ENCODE measurements at places on chromosomes 13 and 19.

DNA sequence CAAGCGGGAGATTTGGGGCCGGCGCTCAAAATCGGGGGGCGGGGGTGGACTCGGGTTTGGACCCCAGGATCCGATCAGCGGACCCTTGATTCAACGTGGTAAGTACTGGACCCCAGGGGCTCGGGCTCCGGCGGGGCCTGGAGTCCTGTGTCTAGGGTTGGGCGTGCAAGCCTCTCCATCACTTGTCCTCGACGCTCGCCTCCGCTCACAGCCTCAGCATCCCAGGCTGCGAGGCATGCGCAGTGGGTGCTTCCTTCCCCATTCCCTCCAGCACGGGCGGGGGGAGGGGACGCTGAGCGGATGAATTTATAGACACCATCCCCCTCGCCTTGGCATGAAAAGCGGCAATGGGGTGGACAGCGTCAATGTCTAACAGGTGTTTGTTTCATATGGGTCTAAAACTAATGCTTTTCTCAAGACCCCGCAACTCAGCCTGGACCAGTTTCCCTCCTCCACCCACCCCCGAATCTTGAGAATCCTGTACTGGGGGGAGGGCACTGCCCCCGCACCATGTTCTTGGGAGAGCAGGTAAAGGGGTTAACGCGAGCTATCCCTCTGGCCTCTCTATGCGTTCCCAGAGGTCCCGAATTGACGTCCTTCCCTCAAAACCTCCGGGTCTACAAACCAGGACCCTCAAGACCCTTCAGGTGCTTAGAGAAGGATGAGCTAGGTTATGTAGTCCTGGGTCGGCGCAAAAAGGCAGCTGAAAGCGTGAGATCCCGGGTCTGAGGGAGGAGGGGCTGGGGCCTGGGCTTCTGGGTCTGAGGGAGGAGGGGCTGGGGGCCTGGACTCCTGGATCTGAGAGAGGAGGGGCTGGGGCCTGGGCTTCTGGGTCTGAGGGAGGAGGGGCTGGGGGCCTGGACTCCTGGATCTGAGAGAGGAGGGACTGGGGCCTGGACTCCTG is 579 bp downstream of the CPT1C start:
- peak; percentile 66 for DNase-seq

DNA sequence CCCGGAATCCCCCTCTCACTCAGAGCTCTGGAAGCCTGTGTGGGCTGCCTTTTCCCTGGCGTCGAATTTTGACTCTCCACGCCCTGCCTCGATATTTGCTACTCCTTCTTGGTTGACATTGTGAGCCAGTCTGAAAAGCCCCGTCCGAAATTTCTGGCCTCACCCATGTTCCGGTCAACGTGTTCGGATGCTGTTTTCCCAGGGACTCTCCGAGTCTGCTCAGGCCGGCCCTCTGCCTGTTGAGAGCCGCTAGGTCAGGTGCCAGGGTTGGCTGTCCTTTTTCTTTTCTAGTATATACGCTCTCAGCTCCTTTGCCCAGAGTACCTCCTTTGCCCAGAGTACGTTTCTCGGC is 6.8 kb upstream of the DGKH start:
- DNase-seq = no peak

DNA sequence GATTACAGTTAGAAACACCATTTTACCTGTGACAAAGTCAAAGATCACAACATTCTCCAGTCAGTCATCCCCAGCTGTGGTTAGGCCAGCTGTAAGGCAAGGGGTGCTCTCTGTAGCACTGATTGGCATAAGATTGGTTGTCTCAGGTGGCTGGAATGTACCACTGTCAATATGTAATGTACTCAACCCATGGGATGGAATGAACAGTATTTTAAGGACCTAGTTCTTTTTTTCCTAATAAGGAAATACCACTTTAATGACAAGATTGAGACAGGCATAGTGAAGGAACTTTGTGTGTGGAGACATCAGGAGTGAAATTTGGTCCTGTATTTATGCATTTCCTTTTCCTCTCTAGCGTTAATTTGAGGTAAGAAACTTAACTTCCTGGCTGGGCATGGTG is 310.7 kb downstream of the ITGBL1 start:
- DNase-seq = no peak

DNA sequence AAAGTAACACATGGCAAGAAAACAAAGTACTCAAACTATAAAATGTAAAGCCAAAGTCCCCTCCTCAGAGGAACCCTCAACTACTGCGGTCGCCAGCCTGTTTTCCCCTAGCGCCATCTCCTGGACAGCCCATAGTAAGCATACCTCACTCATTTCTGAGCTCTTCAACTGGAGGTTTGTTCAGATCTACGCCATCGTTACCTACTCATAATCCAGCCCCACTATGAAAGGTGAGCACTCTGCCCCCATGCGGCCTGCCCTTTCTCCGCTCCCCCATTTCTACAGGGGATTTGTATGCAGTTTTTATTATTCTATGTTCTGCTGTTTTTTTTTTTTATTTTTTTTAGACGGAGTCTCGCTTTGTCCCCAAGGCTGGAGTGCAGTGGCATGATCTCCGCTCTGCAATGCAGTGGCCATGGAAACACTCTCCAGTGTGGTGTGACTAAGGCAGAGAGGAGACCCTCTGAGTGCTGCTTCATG is 26.2 kb downstream of the OPA3 start:
- no peak for DNase-seq

DNA sequence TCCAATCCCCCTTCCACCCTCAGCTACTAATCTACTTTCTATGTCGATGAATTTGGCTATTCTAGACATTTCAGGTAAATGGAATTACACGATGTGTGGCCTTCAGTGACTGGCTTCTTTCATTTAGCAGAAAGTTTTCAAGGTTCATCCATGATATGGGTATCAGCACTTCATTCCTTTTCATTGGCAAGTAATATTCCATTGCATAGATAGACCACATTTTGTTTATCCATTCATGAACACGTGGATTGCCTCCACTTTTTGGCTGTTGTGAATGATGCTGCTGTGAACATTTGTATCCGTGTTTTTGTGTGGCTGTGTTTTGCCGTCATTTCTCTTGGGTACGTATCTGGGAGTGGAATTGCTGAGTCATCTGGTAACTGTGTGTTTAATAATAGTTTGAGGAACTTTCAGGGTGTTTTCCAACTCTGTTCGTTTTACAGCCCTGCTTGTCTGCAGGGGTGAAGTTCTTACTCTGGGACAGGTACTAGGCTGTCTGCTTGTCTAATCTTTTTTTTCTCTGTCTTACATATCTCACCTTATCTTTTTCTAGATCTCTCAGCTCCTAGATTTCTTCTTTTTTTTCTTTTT is 32.5 kb downstream of the MARK4 start:
- no peak for DNase-seq

DNA sequence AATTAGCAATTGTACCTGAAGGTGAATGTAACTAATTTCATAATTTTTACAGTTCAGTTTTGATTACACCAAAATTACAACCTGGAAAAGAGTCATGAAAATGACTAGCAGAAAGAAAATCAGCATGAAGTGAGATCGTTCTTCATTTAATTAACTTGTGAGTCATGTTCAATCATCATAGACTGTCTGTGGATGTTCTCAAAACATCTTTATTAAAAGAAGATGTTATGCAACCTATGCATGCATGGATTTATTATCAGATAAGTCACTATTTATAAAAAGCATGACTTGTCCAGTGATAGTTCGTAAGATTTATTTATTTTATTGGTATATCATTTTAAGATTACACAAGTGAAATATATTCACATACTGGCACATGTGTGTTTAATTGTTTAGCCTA is 245.9 kb downstream of the ITGBL1 start:
- DNase-seq = no peak

DNA sequence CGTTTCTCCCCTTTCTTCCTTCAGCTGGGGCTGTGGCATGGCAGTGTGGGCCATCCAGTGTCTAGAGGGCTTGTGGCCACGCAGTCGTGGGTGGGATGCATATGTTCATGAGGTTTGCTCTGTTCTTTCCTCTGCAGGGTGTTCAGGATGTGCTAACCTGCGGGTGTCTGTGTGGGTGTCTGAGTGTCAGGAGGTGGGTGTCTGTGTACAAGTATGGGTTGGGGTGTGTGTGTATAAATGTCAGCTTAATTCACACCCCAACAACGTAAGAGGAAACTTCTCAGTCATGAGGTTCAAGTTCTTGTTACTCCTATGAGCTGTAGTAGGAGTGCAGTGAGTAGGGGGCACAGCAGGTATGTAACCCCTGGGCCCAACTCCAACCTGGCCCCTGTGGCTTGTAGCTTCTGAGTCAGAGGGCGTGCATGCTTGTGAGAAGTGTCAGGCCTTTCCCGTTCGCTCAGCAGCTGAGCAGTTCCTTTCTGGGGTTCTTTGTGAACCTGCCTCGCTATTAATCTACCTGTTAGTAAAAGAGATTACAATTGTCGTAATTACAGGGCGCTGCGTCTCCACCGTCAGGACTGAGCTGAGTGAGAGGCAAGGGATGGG is 49.1 kb downstream of the NFIX start:
- DNase-seq = no peak

DNA sequence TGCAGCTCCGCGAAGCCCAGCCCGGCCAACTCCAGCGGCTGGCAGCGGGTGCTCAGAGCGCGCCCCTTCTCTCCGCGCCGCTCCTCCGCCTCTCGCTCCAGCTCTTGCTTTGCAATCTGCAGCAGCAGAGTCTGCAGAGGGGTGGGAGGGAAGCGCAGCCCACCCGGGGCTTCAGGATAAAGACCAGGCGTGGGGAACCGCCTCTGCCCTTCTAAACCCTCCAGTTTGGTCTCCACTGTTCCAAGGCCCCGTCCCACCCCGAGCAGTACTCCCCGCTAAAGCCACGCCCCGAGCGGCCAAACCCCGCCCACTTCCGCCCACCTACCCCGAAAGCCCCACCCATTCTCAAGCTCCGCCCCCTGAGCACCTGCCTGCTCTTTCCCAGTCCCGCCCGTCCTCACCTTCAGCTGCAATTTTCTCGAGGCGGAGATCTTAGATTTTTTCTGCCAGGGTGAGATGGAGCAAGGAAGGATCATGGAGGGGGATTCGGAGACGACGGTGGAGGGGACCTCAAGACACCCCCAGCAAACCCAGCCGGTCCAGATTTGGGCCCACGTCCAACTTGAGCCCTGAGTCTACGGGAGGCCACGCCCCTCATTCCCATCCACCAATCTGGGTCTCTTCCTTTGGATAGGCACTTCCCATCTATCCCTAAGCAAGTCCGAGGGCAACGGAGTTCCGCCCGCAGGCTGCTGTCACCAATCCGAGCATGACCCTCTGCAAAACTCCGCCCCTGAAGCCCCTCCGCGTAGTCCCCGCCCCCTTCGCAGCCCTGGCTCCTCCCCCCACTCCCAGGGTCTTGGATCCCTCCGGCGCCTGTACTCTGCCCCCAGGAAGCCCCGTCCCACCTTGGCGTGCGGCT is 1.1 kb downstream of the TNNI3 start:
- DNase-seq = no peak

DNA sequence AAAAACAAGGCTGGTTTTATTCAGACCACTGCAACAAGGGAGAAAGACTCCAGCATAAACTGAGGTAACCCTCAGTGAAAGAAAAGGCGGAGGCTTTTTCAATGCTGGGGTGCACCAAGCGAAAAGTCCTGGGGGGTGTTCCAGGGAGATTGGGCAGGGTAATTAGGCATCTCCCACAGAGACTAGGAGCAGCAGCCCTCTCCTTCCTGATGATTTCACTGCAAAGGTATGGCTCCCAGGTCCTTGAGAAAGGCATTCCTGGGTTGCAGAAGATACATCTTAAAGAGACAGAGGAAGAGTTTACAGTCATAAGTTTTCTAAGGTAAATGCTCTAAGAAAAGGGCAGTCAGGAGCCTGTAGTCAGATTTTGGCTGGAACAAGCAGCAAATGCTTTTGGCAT is 412.0 kb downstream of the FOXO1 start:
- DNase-seq = no peak

GRCh38 chr13:94813920-94814475 is 101.7 kb upstream of the SOX21 start:
- DNase-seq = no peak

DNA sequence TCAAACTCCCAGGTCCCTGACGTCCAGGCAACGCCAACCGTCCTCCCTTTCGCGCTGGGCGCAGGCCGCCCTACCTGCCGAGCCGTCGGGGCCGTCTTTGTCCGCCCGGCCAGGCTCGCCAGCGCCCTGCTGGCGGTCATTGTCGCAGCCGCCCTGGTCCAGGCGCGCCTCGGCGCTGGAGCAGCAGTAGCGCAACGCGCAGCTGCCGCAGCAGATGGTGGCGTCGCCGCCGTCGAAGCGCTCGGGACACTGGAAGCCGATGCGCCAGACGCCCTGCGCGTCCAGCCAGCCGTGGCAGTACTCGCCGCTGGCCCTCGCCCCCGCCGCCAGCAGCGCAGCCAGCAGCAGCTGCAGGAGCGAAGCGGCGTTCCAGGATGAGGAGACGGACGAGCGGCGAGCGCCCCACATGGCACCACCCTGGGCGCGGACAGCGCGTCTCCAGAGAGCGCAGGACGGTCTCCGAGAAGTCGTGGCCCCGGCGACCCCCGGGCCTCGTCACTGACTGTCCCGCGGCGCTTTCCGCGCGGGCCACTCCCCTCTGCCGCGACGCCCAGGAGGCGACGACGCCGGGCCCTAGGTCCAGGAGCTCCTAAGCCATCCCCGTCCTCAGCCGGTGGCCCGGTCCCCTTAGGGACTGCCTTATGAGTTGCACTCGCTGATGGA is 1.1 kb downstream of the SHISA2 start:
- DNase-seq = no peak

- no peak for DNase-seq
Measured at GRCh38 chr13:33213797-33214196, 71.8 kb downstream of the STARD13 start.

DNA sequence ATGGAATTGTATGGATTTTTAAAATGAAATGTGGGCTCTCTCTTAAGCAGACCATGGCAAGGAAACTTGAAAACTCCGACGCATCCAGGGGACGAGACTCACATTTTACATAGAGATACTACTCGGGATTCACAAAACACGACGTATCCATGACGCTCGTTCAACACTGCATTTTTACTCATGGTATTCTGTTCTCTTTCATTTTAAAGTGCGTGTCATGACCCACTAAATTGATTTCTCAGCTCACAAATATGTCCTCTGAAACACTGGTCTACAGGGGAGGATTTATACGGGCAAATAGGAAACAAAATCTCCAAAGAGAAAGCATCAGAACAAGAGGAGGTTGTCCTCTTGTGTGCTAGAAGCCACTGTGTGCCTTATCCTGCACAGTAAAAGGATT is 523.5 kb downstream of the MYO16 start:
- no peak for DNase-seq

GRCh38 chr13:29318741-29319140 is 276.7 kb downstream of the SLC7A1 start:
- DNase-seq = no peak

DNA sequence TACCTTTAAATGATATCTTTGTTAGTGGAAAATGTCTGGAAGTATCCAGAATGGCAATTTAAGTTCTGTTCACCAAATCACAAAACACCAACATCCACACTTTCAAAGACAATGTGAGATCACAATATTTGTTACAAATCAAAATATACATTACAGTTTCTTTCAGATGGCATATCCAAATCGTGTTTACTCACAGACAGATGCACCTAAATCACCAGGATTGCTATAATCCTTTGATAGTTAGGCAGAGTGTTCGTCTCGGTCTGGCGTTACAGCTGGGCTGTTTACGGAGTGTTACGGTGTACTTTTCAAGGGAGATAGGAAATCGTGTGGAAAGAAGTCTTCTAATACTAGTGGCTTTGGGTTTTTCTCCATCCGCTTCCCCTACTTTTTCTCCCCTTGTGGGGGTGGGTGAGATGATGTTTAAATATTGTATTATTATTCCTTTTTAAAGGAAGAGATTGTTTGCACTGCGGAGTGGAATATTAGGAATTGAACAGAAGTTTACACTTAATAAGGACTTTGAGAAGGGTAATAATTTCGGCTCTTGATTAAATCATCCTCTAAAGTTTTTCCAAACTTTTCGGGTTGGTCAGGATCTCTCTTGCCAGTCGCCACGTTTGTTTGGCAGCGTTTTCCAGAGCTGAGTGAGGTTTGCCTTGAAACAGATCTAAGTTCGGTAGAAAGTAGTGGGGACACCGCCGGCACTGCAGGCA is 1.8 kb downstream of the MAB21L1 start:
- no peak for DNase-seq
